ENCODE measurements at places on chromosomes 12 and 14. TPM values are rescaled to one million over a fixed set of nuclear protein-coding genes. Genes with fewer than 3 reads are reported as not detected.

Gene RDH16
- total RNA-seq, result 0.48 TPM

Gene C12orf50
- not detected for total RNA-seq

Gene FGF23
- not detected for total RNA-seq

Gene SLCO1B1
- 0.15 TPM for total RNA-seq

- no peaks in the 10 kb centered on the region for H3K27me3 ChIP-seq
- H3K36me3 ChIP-seq, result no peaks in the 10 kb centered on the region
- H3K4me1 ChIP-seq, result no peaks in the 10 kb centered on the region
Observed at GRCh38 chr12:70543444-70543843, 93.8 kb downstream of the PTPRB start.

DNA sequence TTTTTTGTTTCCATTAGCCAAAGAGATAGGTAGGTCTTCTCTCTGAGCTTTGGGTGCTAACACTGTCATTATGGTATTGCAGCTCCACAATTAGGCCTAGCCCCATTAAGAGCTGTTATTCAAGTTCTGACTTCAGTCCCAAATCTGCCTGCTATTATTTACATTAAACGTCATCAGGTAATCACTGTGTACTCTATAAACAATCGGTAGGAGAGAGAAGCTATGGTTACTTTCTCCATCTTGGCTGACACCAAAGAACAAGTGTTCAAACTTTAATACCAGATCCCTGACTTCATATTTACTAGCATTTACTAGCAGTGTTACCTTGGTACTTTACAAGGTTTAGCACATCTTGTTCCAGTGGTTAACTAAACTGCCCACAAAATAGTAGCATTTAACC lies 305.1 kb upstream of the GARIN2 start:
- H3K27ac ChIP-seq, result no peak overlapping the region
- no peaks in the 10 kb centered on the region for H3K4me1 ChIP-seq
- no peak for DNase-seq
- no peaks in the 10 kb centered on the region for H3K27me3 ChIP-seq
- no peak overlapping the region for H3K4me3 ChIP-seq

DNA sequence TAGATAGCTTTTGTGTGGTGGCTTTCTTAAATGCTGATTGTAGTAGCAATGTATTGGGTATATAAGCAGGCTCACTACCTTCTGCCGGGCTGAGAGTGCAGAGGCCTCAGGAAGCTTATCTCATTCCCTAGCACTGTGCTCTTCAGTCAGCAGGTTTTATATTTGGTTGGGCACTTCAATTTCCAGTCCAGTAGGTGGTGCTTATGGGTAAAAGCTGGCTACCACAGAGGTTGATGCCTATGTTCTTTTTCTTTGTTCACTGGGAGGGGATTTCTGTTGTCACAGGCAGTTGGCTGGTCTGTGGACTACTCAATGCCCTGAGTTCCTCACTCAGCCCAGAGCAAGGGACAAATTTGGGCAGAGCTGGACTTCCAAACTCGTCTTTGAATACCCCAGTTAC lies 43.0 kb upstream of the GLIPR1 start:
- H3K4me3 ChIP-seq, result no peak overlapping the region
- H3K27ac ChIP-seq, result no peak overlapping the region
- H3K4me1 ChIP-seq, result no peaks in the 10 kb centered on the region
- no peaks in the 10 kb centered on the region for H3K36me3 ChIP-seq
- DNase-seq, result no peak
- no peaks in the 10 kb centered on the region for H3K27me3 ChIP-seq

DNA sequence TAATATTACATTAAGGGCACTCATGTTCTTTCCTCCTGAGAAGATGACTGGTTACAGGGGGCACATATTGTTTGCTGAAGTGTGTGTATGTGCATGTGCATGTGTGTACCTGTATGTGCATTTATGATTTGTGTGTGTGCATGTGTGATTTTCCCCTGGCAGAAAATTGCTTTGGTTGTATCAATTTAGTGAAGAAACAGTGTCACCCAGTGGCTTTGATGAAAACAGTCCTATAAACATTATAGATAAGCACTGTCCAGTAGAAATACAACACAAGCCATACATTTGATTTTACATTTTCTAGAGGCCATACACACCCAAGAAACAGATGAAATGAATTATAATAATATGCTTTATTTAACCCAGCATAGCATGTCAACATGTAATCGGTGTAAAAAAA lies 8.6 kb downstream of the PDE3A start:
- no peaks in the 10 kb centered on the region for H3K4me1 ChIP-seq
- no peak for DNase-seq
